Stomach (tissue), 19 donors: ENCODE measurements at places on chromosomes 1 and 21.

- peak; percentile 55 for DNase-seq
Measured at GRCh38 chr1:9280015-9280860, 12.5 kb upstream of the SPSB1 start.

GRCh38 chr1:201772178-201772577, 56.8 kb upstream of the IPO9 start:
- DNase-seq, result no peak

DNA sequence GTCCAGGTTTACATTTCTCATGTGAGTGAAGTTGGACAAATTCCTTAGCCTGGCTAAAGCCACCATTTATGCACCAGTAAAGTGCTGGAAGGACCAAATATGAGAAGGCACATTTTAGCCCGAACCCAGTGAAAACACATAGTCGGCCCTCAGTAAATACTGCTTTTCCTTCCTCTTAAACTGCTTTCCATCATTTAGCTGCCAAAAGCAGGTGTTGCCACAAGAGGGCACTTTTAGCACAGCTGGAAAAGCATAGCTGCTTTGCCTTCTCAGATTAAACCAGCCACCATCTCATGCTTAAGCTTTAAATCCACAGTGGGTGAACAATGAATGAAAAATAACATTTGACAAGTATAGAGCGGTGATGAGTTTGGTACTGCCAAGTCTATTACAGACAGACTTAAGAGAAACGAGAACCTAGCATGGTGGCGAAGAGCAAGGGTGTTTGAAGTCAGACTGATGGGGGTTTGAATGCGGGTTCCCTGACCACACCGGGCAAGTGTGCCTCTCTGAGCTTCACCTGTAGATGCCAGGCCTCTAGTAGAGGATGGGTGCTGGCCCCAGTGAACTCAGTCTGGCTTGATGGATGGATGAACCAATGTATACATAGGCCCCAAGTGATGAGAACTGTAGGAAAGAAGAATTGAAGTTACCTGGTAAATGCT, 57.8 kb downstream of the SLC35D1 start:
- DNase-seq, result peak; percentile 78

DNA sequence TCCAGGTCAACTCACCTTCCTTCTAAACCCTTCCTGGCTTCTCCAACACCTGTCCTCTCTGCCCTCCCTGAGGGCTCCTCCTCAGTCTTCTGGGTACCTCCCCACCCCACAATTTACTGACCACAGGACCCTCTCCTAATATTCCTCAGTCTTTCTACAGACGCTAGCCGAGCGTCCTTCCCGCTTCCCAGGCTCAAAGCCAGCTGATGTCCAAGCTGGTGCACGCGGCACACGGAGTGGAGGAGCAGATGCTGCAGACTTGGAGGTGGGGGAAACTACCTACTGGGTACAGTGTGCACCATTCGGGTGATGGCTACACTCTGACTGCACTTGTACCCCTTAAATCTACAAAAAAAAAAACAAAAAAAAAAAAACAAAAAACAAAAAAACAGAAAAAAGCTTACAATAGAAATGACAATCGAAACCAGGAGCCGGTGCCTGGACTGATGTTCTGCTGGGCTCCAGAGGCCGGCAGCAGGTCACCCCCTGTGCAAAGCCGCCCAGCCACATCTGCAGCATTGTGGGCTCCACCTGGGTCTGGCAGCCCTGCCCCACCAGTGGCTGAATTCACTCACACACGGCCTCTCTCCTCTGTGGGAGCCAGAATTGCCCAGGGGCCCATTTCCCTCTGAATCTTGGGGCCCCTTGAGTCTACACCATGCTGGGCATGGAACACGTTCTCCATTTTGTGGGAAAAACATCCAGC, 7.0 kb downstream of the TRIM11 start:
- DNase-seq, result no peak

DNA sequence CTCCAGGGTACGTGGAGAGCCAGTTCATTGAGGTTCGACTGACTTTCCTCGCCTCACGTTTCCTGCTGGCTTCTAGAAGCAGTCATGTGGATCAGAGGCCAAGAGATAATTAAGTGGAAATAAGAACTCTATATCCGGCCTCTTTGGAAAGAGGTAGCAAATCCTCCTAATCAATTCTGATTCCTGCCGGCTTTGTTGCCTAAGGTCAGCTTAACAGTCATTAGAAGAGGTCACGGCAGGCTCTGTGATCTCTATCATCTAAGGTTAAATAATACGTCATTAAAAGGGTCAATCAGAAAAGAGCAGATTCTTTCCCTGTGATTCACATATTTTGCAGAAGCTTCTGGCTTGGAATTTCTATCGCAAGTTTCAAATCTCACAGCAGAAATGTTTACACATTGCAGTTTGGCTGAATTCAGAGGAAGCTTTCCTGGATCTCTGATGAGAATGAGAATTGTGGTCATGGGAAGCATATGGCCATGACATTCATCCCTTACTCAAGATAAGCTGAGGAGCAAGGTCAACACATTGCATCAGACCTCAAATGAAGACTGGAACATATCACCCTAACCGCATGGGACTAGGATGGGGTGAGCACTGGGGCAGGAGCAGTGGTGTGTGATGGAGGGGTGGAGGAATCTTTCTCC, 189.4 kb downstream of the PBX1 start:
- peak; percentile 75 for DNase-seq

- no peak for DNase-seq
Measured at GRCh38 chr1:21670956-21671902, 2.1 kb upstream of the RAP1GAP start.

DNA sequence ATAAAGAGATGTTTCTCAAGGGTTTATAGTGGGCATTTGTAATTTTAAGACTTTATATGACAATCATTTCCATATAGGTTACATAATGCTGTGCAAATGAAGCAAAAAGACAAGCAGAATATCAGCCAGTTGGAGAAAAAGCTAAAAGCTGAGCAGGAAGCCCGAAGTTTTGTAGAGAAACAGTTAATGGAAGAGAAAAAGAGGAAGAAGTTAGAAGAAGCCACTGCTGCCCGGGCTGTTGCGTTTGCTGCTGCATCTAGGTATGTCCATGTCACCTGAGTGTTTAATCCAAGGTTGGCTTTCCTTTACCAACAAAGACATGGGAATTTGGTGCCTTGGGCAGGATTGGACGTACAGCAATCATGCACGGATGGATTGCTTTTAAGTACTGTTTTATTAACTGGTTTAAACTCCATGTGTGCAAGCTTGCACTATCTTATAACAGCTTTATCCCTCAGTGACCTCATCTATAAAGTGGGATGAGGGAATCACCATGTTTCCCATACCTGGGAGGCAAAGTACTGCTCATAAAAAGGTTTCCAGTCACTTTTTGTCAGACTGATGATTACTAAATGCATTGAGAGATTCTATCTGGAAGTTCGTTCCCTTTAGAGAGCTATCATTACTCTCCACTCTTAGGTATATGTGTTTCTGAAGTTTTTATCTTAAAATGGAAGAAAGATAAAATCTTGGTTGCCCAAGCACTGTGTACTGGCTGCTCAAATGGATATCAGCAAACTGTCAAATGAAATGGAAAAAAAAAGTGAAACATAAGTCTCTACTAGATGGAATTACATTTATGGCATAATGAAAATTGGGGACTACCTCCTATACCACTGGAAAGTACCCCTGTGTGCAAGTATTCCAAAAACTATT, 55.1 kb downstream of the MACO1 start:
- DNase-seq, result no peak

DNA sequence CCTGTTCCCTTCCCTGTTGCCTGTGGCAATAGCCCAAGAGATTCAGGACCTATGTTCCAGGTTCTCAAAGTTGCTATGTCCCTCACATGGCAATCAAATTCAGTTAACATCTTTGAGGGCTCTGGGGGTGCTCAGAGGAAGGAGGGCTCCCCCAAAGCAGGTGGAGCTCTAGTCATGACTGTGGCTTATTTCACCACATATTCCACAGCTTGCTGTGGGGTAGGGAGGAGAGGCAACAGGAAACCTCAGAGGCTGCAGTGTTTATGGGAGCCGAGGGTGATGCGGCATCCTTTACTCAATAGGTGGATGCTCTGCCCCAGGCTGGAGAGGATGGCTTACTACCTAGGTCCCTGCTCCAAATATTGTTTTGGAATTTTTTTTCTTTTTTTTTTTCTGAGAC, 1.2 kb upstream of the MKNK1 start:
- DNase-seq, result no peak

DNA sequence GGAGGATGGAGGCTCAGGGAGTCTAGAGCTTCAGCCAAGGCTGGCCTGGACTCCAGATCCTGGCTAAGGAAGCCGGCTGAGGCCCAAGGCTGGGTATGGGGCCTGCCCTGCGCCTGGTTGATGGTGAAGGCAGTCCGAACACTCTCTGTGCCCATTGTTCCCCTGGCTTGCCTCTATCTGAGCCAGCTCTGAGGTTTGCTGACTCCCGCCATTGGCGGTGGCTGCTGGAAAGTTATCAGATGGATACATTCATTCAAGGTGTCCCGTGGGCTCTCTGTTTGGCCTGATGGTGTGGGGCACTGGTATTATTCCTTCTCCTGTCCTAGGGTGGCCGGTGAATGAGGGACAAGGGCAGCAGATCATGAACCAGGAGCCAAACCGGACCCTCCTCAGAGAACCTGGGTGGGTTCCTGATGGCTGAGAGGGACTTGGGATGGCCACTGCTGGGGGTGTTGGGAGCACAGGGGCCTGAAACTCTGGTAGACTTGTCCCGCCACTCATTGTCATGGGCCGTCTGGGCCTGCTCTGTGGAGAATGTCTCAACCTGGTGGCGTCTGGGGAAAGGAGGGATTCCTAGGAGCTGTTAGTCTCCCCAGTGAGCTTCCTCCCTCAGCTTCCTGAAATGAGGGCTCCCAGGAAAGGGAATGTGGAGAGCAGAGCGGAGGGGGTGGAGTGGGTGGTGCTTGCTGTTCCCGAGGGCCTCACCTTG, 22.2 kb downstream of the SLC26A9 start:
- no peak for DNase-seq

DNA sequence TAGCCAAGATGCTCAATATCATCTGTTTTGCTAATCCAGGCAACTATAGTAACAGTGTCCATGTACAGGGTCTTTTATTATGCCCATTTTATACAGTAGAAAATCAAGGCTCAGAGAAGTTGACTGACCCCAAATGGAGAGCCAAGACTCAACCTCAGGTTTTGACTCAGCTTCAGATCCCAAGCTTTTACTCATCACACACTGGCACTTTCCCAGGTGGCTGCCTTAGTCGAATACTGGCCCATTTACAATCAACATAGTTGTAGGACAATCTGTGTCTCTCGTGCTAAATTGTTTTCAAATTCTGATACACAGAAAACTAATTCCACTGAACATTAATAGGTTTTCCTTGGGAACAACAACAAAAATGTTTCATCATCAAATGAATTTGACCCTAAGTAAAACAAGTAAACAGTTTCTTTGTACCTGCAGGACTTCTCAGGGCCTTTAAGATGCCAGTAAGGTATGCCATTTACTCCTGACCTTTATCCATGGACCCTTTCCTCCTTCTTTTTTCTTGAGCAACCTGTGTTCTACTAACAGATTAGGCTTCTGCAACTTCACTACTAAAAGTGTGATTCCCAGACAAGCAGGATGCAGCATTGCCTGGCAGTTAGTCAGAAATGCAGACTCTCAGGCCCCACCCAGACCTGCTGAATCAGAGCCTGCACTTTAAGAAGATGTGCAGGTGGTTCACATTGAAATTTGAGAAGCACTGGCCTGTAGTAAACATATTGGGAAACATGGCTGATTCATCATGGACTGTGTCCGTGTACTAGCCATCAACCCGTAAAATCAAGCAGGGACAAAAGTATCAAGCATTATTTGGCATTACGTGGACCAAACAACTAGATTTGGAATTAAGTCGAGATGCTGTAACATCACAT, 128.8 kb downstream of the RRAGC start:
- no peak for DNase-seq

DNA sequence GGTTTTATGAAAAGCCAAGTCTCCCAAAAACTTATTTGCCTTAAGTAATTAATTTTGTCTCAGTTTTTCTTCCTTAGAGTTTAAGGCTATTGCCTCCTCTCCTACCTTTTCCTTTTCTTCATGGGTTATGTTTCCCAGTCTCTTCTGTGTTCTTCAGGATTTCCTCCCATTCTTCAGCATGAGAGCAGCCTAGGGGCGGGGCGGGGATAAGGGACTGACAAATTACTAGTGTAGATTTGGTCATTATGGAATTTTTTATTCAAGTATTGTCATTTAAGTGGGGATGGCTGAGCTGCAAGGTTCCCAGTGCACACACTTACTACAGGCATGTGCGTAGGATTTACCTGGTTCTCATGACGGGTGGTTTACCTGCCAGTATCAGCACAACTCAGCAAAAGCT, 35.2 kb upstream of the PIGV start:
- DNase-seq, result no peak

DNA sequence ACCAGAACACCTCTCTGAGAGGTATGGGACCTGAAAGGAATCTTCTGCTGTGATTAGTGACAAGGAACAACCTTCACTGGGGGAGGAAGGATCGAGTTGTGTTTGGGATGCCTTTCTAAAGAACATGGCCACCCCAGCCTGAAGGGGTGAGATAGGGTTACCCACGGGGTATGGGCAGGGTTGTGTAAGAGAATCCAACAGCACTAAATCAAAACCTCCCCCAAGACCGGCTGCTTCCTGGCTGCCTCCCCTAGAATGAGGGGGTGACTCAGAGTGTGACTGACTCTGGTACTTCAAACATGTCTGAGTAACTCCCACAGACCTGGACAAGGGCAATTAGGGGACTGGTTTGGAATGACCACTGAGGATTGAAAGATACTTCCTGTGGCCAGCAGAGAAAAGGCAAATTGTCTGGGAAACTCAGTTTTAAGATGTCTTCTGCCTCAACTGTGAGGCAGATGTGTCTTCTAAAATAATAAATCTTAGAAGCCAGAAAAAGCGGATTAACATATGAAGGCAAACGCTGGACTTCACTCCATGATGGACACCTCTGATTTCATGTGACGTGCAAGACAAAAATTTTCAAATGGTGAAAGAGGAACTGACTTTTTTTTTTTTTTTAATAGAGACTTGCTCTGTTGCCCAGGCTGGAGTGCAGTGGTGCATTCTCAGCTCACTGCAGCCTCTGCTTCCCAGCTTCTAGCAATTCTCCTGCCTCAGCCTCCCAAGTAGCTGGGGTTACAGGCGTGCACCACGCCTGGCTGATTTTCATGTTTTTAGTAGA, 6.7 kb upstream of the PTPN14 start:
- no peak for DNase-seq

- DNase-seq, result no peak
Measured at GRCh38 chr1:204692325-204692840, 6.8 kb upstream of the LRRN2 start.

GRCh38 chr1:55571767-55572166, 356.6 kb upstream of the USP24 start:
- DNase-seq, result no peak

GRCh38 chr1:200795156-200795555, 56.5 kb downstream of the CAMSAP2 start:
- no peak for DNase-seq

- DNase-seq, result no peak
Measured at GRCh38 chr1:164583835-164584539, 25.0 kb downstream of the PBX1 start.

GRCh38 chr1:154614247-154614646, 6.3 kb upstream of the ADAR start:
- DNase-seq, result no peak

DNA sequence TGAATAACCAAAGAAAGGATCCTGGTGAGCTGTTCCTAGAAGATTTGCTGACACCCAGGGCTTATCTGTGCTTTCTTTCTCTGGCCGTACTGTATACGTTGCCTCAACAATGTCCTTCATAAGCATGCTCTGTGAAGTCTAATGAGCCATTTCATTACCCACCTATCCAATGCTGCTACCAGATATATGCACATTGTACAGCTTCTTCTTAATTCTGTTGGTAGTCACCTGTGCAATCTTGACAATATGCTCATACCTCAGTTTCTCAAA, 731.8 kb upstream of the NCAM2 start:
- no peak for DNase-seq

GRCh38 chr1:246681900-246682895, 42.0 kb upstream of the SCCPDH start:
- DNase-seq, result no peak
